ENCODE measurements at places on chromosomes 7 and 10.

DNA sequence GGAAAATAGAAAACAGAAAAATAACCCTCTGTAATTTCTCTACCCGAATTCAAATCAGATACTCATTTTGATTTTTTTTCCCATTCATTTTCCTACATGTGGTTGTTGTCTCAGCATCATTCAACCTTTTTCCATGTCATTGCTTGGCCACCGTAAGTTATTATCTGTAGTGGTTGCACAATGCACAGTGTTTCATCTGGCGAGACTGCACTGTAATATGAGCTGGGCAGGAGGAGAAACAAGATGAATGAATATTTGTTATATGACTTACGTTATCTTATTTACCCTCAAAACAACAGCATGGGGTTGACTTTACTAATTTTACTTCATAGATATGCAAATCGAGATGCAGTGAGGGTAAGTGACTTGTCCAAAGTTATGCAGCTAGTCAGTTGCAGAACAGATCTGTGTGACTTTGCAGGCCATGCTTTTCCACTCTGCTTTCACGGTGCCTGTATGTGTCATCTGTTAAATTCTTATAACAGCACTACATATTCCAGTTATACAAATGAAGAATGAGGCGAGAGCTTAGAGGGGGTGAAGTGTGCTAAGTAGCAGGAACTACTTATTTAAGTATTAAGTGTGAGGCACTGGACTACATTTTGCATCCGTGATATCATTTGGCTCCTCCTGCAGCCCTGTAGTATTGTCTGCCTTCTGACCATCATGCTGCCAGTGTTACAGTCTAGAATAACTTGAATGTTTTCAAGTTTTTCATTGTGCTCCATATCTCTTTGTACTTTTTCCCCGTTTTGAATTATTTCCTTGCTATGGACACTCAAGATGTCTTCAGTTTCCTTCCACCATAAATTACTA is 56.7 kb downstream of the ZMYND11 start:
- DNase-seq, result no peak

GRCh38 chr10:71112138-71112785 is 100.1 kb upstream of the UNC5B start:
- DNase-seq, result no peak

GRCh38 chr10:13844651-13845050 is 257.9 kb downstream of the PRPF18 start:
- DNase-seq, result no peak

- no peak for DNase-seq
Observed at GRCh38 chr7:87047-87446, 105.3 kb upstream of the FAM20C start.

- no peak for DNase-seq
Observed at GRCh38 chr10:11015446-11015934, 2.2 kb upstream of the CELF2 start.

DNA sequence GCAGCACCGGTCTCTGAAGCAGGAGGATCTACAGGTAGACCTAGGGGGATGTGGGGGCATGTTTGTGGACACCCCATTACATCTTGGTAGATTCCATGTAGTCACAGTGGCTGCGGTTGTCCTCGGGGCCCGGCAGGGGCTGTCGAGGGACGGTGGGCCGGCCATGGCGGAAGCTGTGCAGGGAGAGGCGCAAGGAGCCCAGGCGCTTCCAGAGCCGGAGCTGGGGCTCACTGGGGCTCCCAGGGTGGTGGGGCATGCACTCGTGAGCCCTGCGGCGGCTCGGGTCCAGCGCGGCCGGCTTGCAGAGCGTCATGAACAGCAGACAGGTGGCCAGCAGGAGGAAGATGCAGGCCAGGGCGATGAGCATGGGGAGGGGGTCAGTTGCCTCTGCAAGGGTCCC is 3.7 kb downstream of the C10orf105 start:
- DNase-seq, result no peak

All from KBM-7 (cell line).